ENCODE measurements at places on chromosomes 6 and 20.

- no peak for DNase-seq
Measured at GRCh38 chr20:48898896-48899530, 22.5 kb upstream of the ARFGEF2 start.

DNA sequence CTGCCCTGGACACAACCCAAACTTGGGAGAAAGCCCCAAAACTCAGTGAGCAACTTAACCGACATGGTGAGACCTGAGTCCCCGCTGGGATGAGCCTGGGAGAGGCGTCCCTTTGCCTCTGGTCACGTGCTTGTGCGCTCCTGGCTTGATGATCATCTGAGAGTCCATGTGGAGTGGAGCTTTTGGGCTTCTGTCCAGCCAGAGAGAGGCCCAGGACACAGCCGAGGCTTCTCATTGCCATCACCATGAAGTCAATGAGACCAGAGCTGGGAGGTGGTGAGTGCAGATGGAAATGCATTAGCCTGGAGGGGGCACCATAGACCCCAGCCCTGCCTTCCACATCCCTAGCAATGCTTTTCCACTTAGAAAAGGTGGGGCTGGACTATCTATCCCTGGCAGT lies 250.0 kb downstream of the SLC24A3 start:
- DNase-seq: no peak

DNA sequence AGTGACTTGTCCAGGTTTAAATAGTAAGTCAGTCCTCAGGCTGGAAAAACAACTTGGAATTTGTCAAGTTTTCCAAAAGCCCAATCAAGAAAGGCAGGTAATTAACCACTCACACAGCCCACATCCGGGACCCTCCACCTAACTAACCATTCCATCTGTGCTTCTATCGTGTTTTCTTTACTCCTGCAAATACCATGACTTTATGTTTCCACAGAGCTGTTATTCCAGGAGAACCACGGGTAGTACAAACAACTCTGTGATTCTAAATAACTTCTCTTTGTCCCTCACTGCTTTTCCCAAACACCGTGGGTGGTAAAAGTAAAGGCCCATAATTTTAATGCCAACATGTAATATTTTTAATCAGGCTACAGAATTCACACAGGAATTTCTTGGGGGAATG lies 49.6 kb upstream of the NT5E start:
- no peak for DNase-seq

DNA sequence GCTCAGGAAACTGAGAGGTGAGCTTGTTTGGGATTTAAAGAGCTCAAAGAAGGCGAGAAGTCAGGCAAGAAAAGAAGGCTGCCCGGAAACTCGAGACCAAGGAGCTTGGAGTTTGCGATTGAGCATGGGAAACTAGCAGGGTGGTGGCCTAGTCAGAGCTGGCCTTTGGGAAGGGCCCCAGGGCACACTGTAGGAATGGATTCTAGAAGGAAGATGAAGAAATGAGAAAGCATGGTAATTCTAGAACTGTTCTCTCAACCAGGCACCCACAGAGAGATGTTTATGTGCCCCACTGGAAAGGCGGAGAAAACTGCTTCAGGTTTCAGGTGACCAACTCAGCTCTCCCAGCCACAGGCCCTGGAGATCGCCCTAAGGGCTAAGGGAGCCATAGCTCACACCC lies 126.2 kb downstream of the FOXO3 start:
- no peak for DNase-seq

- no peak for DNase-seq
Measured at GRCh38 chr6:147551976-147552375, 43.5 kb downstream of the SAMD5 start.

DNA sequence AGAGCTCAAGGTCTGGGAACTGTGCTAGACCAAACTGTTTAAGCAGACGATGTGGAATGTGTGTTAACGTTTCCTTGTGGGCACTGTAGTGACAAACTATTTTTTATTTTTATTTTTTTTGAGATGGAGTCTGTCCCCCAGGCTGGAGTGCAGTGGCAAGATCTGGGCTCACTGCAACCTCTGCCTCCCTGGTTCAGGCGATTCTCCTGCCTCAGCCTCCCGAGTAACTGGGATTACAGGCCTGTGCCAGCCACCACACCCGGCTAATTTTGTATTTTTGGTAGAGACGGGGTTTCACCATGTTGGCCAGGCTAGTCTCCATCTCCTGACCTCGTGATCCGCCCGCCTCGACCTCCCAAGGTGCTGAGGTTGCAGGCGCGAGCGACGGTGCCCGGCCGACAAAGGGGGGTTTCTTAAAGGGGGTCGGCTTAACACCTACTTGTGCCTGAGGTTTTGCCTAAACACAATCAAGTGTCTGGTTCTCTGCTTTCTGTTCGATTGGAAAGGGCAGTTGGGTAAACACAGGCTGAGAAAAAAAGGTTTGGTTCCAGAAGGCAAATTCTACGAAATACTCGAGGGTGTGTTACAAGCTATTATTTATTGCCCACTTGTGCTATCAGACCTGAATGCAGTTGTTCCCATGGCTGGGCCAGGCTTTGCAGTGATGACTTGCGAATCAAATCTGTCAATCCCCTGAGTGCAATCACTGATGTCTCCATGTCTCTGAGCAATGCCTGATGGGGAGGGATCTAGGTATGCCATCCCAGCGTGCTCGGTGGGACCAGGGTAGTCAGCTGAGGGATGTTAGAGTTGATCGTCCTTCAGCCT lies 1.3 kb downstream of the NOP56 start:
- no peak for DNase-seq

GRCh38 chr6:122789182-122790027 lies at the start of gene SMPDL3A:
SMPDL3A (plus strand) TSS chr6:122789258; CDS start chr6:122789347, 89 bp downstream.
- DNase-seq: peak; percentile 90

- DNase-seq: no peak
Measured at GRCh38 chr6:25196464-25196863, 82.7 kb upstream of the CARMIL1 start.

DNA sequence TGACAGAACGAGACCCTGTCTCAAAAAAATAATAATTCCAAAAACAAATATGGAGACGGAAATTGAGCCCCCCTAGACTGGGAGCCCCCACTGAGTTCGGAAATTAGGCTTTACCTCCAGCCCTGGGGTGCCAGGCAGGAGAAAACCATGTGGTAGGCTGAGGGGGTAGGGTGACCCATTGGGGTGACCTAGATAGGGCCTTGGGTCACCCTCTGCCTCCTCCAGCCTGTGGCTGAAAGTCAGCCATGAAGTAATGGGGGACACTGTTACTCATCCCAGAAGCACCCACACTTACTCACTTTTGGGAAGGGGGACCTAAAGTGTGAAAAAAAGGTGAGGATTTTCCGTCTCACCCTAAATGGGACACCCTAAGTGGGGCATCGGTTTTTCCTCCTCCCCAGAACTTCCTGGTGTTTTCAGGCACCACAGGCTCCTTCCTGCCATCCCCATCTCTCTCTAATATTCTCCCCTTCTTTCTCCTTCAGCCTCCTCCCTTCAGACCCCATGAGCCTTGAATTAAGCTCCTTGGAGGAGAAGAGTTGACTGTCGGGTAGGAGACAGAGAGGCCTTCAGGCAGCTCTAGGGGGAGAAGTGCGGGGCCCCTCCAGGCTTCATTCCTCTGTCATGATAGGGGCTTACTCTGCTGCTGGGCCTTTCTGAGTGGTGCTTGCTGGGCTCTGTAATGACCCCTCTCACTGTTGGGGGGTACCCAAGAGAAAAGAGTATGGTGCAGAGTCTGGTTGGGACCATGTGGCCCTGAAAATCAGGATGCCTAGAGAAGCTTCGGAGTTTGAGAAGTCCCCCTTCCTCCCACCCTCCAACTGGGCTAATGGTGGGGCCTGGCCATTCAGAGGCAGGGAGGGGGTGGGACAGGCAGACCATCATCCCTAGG lies 2.4 kb downstream of the LTB start:
- no peak for DNase-seq

- DNase-seq: no peak
Measured at GRCh38 chr20:12610871-12611270, 397.9 kb upstream of the SPTLC3 start.

- DNase-seq: no peak
Measured at GRCh38 chr6:72464791-72465691, 156.8 kb upstream of the KCNQ5 start.

- DNase-seq: no peak
Measured at GRCh38 chr6:142189057-142189456, 42.0 kb downstream of the VTA1 start.

DNA sequence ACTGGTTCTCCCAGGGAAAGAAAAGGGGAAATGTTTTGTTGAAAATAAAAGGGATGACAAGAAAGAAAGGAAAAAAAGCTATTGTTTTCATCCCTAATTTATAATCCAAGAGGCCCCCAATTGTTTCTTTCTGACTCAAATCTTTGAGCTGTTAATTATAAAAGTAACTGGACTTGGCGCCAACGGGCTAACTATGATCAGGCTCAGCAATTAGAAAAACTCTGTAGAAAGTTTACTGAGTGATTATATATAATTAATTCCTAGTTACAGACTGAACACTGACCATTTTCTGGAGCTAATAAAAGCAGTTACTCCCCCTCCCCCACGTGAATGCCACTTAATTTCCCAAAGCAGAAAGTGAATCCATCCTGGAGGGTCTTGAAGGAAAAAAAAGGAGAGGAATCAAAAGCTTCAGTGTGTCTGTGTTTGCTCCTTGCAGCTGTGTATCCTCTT lies 3.2 kb downstream of the ZMYND8 start:
- no peak for DNase-seq
